ENCODE measurements at places on chromosomes 13 and 19. TPM values are rescaled to one million over a fixed set of nuclear protein-coding genes. Genes with fewer than 3 reads are reported as not detected.

The GARIN5A gene
- total RNA-seq, result 7.7 TPM

The ONECUT3 gene
- not detected for total RNA-seq

The TPTE2 gene
- 0.24 TPM for total RNA-seq

The OR4F17 gene
- total RNA-seq, result not detected

The MIA gene
- not detected for total RNA-seq

The ZNF613 gene
- total RNA-seq, result 14.4 TPM

The IL27RA gene
- 7.1 TPM for total RNA-seq

The PTH2 gene
- total RNA-seq, result 6.2 TPM

The KIR2DL3 gene
- not detected for total RNA-seq
